ENCODE measurements at places on chromosomes 2 and 18.
A peak's percentile ranks its signal among the peaks of the same experiment; 100 is the strongest.

DNA sequence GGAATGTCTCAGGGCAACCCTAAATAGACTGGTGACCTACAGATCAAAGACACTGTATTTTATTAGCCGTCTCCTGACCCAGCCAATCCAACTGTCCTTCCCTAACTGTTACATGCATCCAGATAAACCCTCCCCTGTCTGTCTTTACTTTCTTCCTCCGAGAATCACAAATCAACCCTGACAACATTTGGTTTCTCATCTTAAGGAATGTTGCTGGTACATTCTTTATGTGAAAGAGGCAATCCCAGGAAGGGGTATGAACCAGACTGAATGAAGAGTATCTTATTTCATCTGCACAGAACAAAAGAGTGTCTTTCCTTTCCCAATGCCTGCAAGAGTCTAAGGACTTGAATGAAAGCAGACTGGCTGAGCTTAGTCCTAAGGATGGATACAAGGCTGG, 113.9 kb upstream of the LTBP1 start:
- no peak for DNase-seq

DNA sequence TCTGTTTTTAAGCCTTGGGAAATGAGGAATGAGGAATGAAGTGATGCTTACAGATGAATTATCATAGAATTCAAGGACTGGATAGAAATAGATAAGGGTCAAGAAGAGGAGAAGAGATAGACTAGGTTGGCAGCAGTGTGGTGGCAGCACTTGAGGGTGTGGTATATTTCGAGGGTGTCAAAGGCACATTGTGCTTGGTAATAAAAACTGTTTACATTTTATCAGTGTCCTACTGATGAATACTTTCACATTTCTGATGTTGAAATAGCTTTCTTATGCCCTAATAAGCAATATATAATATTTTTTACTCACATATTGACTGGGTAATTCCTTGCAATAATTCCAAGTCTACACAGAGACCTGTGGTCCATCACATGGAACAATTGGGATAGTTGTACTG, 3.4 kb downstream of the TFPI start:
- no peak for DNase-seq

DNA sequence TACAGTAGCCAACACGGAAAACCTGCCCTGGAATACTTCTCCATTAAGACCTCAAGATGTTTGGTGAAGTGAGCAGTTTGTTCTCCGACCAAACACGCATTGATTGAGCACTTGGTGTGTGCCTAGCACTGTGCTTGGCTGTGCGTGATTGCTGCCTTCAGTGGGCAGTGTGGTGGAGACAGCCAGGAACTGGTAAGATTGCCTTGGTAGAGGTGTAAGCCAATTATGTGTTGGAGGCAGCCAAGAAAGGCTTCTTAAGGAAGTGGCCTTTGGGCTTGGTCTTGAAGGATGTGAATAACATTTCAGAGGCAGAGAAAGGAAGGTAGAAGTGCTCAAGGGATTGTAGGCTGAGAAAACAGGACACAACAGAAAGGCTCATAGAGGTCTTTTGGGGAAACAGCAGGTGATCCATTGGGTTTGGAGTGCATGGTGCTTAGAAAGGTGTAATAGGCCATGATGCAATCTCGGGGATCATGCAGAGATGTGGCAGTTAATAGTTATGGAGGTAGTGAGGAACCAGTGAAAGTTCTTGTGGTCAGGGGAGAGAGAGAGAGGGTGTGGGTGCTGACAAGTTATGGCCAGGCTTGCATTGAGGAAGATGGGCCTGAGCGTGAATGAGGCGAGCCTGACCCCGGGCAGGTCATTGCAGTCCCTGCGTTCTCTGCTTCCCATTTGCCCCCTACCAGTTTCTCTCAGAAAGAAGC, 6.3 kb downstream of the B3GNT2 start:
- no peak for DNase-seq

GRCh38 chr2:163612332-163612731, 123.5 kb downstream of the FIGN start:
- DNase-seq, result no peak

GRCh38 chr2:154261473-154262027, 389.8 kb downstream of the GALNT13 start:
- DNase-seq, result no peak

DNA sequence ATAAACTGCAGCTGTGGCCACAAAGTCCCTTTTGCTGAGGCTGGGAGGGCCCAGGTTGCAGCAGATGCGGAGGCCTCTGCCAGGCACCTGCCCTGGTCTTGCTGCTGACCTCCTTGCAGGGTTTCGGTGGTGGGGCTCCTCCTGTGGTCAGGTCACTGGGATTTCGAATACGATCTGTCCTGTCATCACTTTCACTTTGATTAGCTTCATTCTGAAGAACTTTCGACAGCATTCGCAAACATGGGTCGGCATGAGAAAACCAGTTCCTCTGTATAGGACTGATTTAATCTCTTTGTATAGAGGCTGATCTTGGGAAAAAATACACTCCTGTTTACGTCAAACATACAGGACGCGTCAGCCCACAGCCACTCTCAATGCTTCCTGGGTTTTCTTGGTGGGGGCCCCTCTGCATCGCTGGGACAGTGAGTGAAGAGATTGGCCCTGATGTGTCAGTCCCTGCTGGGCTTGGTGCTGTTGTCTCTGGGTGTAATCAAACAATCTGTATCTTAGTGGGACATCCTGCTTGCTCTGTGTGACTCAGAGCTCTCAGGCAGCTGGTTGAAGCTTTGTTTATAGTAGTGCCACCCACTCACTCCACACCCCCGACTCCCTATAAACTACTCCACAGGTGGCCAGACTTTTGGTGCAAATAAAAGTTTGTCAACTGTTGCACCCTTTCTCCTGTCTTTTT, 209.4 kb upstream of the CXCR4 start:
- DNase-seq, result peak; percentile 83

GRCh38 chr2:232485757-232486557, 1.7 kb downstream of the ECEL1 start:
- no peak for DNase-seq

DNA sequence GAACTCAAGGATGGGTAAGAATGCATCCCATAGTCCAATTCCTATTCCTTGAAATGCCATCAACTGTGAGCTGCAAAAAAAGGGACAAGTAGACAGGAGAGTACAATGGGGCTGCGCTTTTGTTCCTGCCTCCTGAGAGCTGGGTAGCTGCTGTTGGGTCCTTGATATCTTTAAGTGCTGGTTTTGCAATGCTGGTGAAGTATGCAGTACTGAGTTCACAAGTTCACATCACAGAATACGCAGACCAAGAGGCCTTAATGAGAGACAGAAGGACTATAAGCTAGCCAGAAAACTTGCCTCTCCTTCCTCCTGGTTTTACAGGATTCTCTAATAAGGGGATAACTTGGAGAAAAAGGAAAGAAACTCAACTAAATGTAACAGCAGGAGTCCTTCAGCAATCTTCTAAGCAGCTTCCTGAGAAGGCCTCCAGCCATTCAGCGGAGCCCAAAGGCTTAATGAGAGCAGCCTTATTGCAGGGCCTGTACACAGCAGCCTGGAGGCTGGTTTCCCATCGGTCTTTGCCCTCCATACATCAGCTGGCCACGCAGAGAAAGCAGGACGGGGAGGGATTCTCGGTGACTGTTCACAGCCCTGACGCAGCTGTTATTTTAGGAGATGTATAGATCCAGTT, 293.1 kb downstream of the CDCA7 start:
- no peak for DNase-seq

GRCh38 chr2:201901786-201902185, 95.4 kb downstream of the CDK15 start:
- no peak for DNase-seq

DNA sequence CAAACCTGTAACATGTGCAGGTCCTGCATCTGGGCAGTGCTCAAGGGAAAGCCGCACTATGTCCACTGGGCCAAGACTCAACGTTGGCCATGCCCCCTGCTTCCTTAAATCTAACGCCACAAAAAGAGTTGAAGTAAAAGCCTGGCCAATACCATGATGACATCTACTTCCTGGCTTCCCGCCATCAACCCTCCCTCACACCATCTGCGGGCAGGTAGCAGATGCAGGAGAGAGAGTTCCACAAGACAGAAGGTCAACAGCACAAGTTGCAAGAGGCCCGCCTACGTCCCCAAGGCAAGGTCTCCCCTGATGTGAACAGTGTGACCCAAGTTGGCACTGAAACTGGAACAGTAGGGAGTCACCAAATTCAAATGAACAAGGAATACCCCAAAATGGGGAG, 48.4 kb downstream of the ABCG8 start:
- no peak for DNase-seq

DNA sequence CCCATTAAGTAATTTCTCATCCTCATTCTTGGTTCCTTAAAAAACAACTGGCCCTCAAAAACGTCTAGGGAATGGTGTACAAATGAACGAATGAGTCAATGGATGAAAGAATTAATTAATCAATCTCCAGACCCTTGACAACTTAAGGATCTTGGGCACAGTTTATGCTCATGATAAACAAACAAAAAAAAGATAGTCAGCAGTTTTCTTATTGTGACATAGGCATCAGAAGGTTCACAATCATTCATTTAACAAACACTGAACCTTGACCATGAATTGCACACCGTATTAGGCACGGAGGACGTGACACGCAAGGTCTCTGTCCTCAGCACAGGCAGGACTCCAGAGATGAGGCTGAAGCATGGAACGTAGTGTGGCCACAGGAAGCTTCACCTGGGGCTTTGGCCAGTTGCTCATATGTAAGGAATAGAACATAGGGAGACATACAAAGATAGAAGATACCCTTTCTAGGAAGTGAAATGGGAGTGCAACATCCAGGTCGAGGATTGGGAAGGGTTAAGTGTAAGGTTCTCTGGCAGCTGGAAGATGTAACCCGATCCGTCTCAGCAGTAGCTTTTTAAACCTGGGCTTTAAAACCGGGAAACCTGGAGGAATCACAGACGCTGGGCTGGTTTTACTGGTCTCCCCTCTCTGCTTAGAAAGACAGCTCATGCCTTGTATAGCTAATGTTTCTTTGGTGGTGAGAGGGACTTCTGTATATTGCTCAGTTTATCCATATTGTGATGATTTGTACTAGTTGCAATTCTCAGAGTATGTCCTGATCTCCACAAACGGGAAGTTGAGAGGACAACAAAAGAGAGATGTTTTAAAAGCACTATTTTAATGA, 8.9 kb upstream of the LTBP1 start:
- DNase-seq, result no peak

GRCh38 chr2:126908721-126909177, 10.1 kb downstream of the TEX51 start:
- no peak for DNase-seq

- no peak for DNase-seq
Measured at GRCh38 chr18:34651586-34652369, 58.3 kb upstream of the DTNA start.

- no peak for DNase-seq
Measured at GRCh38 chr2:219517954-219518778, 3.9 kb downstream of the ASIC4 start.

GRCh38 chr2:200411831-200412230, 98.0 kb downstream of the KCTD18 start:
- no peak for DNase-seq

- DNase-seq, result no peak
Measured at GRCh38 chr18:59454909-59455727, 96.1 kb upstream of the LMAN1 start.

DNA sequence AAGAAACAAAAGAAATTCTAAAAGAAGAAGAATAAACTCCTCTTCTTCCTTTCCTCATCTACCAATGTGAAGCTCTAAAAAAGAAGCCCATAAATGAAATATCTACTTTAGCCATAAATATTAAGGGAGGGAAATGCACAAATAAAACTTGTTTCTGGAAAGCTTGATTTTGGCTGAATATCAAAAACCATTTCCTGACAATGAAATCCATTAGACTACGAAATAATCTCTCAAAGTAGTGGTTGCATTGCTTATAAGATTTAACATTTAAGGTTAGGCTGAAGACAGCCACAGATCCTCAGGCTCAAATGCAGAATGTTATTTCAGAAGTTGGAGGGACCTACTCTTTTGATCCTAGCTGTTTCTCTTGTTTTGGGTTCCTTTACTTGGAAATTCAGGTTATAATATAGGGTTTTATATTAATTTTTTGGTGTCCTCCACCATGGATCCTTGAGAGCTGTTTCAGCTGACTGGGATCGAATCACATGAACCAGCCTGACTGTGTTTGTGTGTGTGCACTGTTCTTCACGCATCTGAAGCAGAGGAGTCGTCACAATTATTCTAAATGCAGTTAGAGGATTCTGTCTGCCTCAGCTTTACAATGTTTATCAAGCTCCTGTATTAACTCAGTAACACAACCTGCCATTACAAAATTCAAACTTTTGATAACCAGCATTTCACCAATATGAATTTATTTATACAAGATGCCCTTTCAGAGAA, 474.8 kb downstream of the ARHGAP15 start:
- DNase-seq, result no peak

GRCh38 chr2:233256048-233256447, 4.6 kb downstream of the ATG16L1 start:
- no peak for DNase-seq

DNA sequence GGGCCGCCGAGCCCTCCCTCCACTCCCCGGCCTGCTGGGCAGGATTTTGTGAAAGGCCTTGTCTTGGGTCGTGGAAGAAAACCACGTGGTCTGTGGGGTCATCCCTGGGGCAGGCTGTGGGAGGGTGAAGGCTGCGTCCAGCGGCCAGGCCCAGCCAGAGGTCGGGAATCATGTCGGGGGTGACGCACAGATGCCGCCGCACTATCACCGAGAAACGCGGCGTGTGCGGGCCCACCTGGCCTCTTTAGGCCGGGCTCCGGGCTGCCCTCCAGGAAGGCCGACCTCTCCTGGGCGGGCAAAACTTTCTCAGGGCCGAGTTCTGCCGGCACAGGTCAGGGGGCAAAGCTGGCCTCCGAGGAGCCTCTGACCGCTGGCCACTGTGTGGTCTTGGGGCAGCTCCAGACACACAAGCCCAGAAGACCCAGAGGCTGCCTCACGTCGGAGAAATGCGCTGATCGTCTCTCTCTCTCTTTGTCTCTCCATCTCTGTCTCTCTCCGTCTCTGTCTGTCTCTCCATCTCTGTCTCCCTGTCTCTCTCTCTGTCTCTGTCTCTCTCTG, 28.4 kb downstream of the NFATC1 start:
- no peak for DNase-seq

DNA sequence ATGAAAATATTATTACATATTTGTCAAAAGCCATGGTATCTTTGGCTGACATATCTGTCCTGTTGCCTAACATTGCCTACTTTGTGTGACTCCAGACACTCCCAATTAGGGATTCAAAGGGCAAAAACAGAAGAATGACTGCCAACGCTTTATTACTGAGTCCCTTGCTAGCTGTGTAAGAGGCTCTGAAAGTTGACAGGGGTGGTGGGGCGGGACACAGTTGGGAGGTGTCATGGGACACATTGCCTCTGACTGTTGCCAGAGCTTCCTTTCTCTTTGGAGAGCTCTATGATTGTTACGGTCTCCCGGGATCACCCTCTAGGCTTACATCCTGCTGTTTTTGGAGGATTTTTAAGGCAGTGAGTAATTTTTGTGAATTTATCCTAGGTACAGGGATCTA, 249.6 kb upstream of the ACVR2A start:
- no peak for DNase-seq

Data from CD4-positive, alpha-beta T cell treated with Interleukin-1 beta for 1 hour (primary cell).